ENCODE measurements at places on chromosomes 7 and 10. TPM values are rescaled to one million over a fixed set of nuclear protein-coding genes. Genes with fewer than 3 reads are reported as not detected.
A peak's percentile ranks its signal among the peaks of the same experiment; 100 is the strongest.

- peak; percentile 66 for DNase-seq
Observed at GRCh38 chr10:5975641-5976473, 1.5 kb downstream of the IL15RA start.

GRCh38 chr10:18010050-18010449, 58.3 kb downstream of the SLC39A12 start:
- DNase-seq: no peak

- DNase-seq: no peak
Observed at GRCh38 chr10:76899490-76899889, 738.1 kb downstream of the KCNMA1 start.

- no peak for DNase-seq
Observed at GRCh38 chr7:146606628-146607027, 490.0 kb downstream of the CNTNAP2 start.

- no peak for DNase-seq
Observed at GRCh38 chr7:44368885-44369284, 43.5 kb upstream of the CAMK2B start.

DNA sequence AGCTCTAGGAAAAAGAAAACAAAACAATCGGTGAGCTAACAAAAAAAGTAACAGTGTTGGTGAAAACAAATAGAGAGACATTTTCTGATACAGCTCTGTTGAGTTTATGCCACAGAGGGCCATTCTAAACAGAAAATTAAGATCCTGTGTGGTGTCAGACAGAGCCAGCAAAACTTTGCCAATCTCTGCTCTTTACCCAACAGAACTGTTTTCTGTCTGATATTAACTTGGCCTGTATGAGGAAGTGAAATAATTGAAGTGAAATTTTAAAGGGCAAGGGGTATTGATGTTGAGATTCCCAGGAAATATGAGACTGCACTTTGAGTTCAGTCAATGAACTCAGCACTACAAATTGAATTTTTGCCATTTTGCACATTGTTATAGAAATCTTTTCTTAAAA, 101.0 kb downstream of the AOAH start:
- no peak for DNase-seq

HHEX gene
- total RNA-seq: 109 TPM

CALHM3 gene
- not detected for total RNA-seq
